ENCODE measurements at places on chromosomes 4 and X.

DNA sequence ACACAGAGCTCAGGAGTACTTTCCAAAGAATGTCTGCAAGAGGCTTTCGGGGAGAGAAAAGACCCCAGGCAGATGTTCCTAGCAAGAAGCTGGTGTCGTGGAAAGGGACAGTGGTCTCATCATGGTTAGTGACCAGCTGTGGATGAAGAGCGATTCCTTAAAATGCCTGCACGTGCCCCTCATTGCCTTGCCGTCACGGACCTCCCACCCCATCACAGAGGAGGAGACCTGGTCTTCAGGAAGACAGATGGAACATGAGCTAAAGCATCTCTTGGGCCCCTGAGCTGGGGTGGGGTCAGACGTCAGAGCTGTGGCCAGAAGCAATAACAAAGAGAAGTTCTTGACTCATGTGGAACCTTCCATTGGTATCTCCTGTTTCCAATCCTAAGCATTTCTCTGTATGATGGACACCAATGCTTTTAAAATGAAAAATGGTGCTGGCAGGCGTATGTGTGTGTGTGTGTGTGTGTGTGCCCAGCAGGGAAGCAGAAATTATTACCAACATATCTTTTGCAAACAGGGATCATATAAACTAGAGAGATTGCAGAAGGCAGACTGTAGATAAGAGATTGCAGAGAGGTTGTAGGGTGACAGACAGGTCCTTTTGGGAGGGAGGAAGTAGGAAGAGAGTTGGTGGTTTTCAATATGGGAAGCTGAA, 25.2 kb upstream of the ASMTL start:
- DNase-seq: peak; percentile 18

- DNase-seq: no peak
Measured at GRCh38 chr4:2781911-2782310, 11.0 kb upstream of the SH3BP2 start.

- no peak for DNase-seq
Measured at GRCh38 chr4:37780444-37781130, 45.9 kb upstream of the PGM2 start.

DNA sequence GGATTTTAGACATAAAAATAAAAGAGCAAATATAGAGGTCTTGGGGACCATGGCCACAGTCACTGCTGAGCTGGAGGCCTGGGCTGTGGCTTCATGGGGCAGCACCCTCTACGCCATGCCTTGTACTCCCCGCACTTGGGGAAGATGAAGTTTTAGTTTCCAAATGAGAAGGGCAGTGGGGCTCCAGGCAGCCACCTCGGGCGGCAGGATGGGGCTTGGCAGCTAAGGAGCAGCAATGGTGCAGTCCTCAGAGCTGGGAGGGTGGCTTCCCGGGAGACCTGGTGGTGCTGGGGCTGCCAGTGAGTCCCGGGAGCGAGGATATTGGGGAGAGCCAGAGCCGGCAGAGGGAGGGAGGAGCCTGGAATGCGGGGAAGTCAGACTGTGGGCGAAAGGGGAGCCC, 2.4 kb downstream of the CXCR3 start:
- no peak for DNase-seq

DNA sequence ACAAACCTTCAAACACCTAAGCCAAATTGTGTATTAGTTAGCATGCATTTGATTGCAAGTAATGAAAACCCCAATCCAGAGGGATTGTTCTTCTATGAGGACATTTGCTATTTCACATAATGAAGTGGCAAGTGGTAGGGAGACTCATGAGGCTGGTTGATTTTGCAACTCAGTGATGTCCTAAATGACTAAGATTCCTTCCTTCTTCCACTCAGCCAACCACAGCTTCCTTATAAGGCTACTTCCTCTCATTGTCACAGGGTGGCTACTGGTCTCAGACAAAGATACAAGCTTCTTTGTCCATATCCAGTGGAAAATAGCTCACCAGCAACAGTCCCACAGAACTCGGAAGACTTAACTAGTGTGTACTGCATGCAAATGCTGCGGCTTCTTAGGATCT, 5.3 kb upstream of the OTC start:
- no peak for DNase-seq

All from ecto neural progenitor cell (in vitro differentiated cells).